ENCODE measurements at places on chromosomes 11 and 22.

DNA sequence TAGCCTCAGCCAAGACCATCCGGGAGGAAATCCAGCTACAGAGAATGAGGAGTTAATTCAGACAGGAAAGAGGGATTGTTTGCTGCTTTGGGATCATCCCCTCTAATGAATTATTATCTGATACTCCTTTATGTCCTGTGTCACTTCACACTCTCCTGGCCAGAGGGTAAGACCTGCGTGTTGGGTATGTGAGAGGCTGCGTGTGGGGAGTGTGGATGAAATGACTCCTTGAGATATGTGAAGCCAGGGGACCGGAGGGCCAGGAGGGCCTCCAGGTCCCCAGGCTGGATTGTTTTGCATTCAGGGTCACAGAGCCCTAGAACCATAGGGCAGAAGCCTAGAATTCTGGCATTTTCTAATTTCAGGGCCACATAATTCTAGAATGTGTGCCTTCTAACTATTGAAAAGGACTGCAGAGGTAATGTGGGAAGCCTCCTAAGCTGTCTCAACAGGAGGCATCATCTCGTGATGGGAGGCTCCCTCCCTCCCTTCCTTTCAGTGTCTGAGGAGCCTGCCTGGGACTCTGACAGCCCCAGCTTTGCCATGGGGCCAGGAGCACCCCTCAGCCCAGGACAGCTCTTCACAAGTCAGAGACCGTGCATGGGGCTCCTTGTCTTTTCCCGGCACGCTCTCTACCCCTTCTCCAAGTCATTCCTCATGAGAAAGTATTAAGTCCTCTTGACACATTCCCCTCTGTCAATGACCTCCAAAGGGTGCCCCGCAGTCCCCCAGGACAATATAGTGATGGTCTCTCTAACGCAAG, 3.7 kb downstream of the TPBGL start:
- no peak for DNase-seq

GRCh38 chr11:122897606-122898210, 15.1 kb downstream of the JHY start:
- no peak for DNase-seq

DNA sequence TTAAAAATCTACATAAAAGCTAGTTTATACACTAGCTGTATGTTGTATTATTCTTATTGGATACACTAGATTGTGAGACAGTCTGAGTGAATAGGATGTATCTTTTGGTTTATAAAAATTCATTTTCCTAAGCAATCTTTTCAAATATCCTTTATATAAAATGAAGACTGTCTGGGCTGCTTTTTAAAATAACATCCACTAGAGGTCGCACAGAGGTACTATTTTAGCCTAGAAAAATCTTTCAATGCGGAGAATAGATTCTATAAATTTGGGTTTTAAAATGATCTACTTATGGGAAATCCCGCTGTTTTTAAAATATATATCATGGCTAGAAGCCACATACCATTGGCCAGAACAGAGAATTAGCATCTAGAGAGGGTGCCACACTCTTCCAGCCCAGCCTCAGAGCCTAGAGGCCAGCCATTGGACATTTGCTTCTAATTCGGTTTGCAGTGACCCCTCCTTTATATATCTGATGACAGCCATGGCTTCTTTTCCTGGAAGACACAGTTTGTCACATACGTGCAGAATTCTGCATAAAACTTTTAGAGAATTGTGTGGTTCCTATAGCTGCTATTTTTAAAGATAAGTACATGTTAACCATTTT, 7.3 kb downstream of the C11orf97 start:
- no peak for DNase-seq

- no peak for DNase-seq
Observed at GRCh38 chr11:64018310-64018709, 17.4 kb upstream of the FLRT1 start.

GRCh38 chr11:495537-495931, 11.5 kb downstream of the RNH1 start:
- DNase-seq, result no peak

- DNase-seq, result no peak
Observed at GRCh38 chr11:66363805-66364535, 7.6 kb downstream of the SLC29A2 start.

DNA sequence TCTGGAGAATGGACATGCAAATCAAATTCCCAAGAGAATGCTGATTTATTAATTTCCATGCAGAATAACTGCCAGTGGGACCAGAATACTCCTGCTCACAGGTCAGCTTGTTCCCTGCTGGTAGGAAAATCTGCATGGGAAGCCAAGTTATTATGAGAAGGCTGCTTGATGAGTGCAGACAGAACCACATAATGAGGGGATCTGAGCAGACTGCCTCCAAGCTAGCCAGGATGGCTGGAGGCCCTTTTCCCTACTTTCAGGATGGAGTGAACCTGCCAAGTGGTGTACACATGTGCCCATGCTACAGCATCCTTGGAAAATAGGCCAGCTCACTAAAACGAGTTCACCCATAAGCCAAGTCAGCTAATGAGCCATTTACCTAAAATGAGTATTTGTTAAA, 55.2 kb upstream of the ZBED5 start:
- DNase-seq, result no peak

DNA sequence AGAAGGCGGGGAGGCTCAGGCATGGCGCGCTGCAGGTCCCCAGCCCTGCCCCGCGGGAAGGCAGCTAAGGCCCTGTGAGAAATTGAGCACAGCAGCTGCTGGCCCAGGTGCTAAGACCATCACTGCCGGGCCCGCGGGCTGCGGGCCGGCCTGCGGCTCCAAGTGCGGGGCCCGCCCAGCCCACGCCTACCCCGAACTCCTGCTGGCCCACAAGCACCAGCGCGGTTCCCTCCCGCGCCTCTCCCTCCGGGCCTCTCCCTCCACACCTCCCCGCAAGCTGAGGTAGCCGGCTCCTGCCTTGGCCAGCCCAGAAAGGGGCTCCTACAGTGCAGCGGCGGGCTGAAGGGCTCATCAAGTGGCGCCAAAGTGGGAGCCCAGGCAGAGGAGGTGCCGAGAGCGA, 4.6 kb upstream of the RDX start:
- no peak for DNase-seq

All from stimulated activated CD4-positive, alpha-beta T cell treated with anti-CD3 and anti-CD28 coated beads, TNF-alpha, amount 100 ng/mL, for 1 hour (primary cell).